Sigmoid colon (tissue), 7 donors: ENCODE measurements at places on chromosomes 5 and 9. TPM values are rescaled to one million over a fixed set of nuclear protein-coding genes. Genes with fewer than 3 reads are reported as not detected.

ECM2 gene
- 3.3 TPM for total RNA-seq

DNA sequence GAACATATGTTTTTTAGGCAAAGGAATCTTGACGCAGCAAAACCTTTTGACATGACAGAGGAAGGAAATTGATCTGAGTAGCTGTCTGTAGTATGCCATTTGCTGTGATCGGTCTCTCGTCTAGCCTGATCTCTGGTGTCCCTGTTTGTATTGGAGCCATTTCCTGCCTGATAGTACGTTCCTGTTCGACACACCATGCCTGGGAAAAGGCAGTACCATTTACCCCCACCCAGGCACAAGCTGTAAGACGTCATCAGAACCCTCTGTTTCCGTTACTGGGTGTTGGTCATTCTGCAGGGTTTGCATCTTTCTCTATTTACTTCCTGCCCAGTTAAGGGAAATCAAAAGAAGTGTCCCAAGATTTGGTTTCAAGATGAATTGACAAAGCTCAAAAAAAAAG is 129.7 kb downstream of the CEMIP2 start:
- DNase-seq: peak; percentile 67

- no peak for DNase-seq
Measured at GRCh38 chr5:94498199-94498598, 120.2 kb downstream of the KIAA0825 start.

- DNase-seq: no peak
Measured at GRCh38 chr9:136695435-136695895, 8.2 kb upstream of the AGPAT2 start.

GRCh38 chr5:31763424-31763823 is 124.5 kb downstream of the PDZD2 start:
- peak; percentile 18 for DNase-seq

DNA sequence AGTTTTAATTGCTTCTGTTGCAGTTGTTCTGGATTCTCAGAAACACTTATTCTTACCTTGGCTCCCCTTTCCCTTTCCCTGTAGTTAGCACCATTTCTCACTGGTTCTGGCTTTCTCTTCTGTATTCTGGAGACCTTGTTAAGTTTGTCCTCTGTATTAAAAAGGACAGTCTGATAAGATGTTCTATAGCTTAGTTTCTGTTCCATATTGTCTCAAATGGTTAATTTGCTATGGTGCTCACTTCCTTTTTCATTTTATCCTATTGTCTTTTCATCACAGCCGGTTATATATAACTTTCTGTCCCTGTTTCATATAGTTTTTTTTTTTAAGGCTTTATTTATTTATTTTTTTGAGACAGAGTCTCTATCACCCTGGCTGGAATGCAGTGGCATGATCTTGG is 41.4 kb upstream of the KIAA1958 start:
- no peak for DNase-seq
